ENCODE measurements at places on chromosomes 3 and 15.

DNA sequence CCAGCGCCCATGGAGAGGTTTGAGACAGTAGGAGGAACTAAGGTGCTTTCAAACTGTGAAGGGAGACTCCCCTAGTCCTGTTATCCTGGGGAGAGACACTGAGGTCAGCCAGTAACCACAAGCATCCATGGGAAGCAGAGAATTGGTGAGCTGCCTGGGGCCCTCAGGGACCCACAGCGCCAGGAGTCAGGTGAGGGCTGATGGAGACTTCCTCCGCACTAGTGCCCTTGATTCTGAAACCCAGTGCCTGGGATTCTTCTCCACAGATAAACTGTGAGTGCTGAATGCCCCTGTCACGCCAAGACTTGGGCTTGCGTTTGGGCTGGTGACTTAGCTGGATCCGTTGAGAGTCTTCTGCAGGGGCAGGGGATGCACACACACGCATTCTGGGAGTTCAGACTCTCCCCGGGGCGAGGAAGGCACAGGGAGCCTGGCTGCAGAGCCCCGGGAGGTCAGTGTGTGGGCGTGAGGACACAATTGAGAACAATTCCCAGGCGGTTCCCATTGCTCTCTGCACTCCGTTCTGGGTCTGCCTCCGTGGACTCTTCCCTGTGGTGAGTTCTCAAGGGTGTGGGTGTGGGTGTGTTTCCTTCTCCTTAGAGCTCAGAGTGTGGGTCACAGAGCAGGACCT, 37.9 kb upstream of the SLCO2A1 start:
- peak; percentile 27 for DNase-seq

- DNase-seq = no peak
Observed at GRCh38 chr15:75171408-75171807, 30.3 kb upstream of the C15orf39 start.

DNA sequence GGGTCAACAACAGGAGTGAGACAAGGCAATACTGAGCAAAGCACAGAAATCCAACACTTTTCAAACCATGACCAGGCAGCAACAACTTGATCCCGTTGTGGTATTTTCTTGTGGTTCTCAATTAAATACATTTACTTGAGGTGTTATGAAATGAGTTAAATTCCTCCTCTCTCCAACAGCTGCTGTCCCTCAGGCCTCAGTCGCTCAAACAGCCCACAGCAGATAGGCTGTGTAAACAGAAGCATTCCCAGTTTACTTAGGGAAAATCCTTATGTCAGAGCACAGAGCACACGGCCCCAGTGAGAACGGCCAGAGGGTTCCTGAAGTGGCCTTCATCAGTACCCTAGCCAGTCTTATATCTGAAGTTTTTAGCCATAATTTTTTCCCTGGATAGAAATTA, 359.9 kb downstream of the AGBL1 start:
- DNase-seq = no peak

DNA sequence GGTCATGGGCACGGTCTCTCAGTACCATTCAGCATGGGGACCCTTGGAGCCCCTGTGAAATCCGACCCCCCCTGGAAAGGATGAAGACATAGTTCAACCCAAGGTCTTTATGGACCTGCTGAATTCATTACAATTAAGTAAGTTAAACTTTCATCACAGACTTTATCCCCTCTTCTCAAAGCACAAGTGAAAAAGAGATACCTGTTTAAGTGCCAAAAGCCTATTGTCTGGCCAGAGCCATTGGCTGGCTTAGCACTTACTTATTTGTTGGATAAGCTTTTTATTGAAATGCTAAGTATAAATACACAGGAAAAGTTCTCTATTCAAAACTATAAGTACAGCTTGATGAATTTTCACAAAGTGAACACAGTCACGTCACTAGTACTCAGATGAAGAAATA, 128.4 kb upstream of the NR2E3 start:
- DNase-seq = no peak

DNA sequence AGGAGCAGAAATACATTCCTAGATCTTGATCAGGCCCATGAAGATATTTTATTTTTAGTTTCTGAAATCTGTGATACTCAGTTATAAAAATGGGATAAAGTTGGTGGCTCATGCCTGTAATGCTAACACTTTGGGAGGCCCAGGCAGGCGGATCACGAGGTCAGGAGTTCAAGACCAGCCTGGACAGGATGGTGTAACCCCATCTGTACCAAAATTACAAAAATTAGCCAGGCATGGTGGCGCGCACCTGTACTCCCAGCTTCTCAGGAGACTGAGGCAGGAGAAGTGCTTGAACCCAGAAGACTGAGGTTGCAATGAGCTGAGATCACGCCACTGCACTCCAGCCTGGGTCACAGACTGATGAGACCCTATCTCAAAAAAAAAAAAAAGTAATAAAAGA, 105.5 kb downstream of the IL1RAP start:
- no peak for DNase-seq

DNA sequence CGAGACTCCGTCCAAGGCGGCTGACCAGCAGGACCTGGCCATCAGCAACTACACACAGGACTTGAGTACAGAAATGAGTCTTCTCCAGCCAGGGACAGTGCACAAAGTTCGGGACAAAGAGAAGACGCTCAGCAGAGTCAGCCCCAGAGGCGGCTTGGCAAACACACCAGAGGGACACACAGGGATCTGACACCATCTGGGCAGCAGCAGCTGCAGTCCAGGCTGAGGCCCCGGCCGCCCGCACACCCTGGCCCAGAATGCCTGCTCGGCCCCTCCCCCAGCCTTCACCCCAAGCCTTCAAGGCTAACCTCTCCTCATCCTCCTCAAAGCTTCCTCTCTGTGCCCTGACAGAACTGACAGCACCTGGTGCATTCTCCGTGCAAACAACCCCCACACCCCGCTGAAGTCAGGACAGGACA, 61.1 kb downstream of the XXYLT1 start:
- DNase-seq = no peak

DNA sequence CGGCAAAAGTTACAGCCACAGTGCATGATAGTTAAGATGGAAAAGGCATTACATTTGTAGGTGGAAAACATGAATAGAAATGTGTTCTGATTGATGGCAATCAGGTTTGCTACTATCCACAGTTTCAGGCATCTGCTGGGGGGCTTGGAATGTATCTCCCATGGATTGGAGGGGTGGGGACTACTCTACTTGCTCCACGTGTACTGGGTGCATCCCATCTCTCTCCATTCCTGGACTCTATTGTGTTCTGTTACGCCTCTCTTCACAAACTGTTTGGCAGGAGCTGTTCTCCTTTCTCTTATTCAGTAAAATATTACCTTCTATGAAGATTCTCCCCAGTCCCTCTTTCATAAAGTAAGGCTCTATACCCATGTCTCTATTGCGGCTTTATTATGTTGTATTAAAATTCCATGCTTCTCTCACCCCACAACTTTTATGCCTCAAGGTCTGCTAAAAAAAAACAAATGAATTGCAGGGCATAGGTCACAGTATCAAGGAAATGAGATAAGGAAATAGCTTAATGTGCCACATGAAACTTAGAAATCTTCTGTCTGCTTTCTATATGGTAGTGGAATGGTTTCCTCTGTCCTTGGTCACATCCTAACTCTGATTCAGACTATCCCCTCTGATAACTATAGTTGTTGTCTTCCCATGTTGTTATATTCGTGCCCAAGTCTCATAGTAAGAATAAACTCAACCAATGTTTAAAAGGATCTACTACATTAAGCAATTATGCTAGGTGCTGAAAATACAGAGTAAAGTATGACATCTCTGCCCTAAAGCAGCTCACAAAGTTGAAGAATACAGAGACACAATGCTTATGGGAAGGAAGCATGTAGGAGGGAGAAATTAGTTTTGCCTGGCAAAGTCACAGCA, 43.2 kb downstream of the LRRFIP2 start:
- DNase-seq = no peak

DNA sequence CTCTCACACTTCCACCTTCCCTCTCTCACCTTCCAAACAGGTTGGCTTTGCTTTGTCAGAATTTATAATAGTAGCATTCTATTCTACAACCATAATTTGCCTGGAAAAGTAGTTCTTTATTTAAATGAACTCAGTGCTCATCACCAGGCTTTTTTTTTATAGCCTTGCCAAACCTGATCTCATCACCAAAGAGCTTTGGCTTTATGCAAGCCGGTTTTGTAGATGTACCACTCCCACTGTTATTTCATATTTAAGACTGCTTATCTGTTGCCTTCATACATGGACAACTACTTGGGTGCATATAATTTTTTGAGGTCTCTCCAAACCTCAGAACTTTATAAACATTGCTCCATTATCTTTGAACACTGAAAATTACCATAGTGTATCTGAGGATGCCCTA, 246.1 kb upstream of the PPP2R3A start:
- DNase-seq = no peak

GRCh38 chr15:48064421-48064820, 56.4 kb upstream of the SLC24A5 start:
- DNase-seq = no peak

GRCh38 chr3:55329849-55330248, 157.3 kb downstream of the WNT5A start:
- no peak for DNase-seq

GRCh38 chr3:101966226-101966625, 116.9 kb downstream of the NFKBIZ start:
- DNase-seq = no peak

- DNase-seq = no peak
Observed at GRCh38 chr3:1228289-1228688, 135.5 kb downstream of the CNTN6 start.

- DNase-seq = no peak
Observed at GRCh38 chr3:63631670-63632069, 20.8 kb upstream of the SNTN start.

GRCh38 chr3:72303926-72304325, 519.0 kb upstream of the PROK2 start:
- no peak for DNase-seq

- no peak for DNase-seq
Observed at GRCh38 chr3:134685929-134686802, 35.3 kb upstream of the KY start.

GRCh38 chr15:90884719-90885431, 571 bp downstream of the FES start:
- DNase-seq = no peak

DNA sequence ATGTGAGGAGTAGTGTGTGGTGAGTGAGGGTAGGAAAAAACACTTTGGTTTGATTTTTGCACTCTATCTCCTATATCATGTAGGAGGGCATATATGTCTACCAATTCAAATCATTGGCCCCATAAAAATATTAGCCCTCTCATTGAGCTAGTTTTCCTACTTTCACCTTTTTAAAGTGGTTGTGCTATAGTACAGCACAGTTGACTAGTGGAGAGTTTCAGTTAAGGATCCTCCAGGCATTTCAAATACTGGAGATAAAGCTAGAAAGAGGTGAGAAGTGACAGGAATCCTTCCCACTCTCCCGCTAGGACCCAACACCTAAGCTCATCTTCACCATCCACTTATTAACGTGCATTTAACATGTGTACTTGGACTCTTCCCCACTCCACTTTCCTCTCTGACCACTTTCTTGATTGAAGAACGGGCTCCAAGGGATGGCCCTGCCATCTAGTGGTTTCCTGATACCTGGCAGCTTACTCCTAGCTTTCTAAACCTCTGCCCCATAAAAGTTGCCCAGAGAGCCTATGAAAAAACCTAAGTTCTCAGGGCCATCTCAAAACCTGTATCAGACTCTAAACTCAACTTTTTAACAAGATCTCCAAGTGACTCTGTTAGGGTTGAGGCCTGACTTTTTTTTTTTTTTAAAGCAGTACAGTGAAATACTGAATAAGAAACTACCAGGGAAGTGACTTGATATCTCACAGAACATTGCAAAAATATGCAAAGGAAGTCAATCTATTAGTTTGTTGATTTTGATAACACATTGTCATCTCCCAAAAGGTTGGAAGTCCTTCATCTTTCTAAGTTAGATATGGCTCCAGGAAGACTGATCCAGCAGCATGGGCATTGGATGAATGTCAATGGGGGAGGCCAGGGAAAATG, 17.9 kb downstream of the IL12A start:
- DNase-seq = peak; percentile 53

- no peak for DNase-seq
Observed at GRCh38 chr15:50244153-50244552, 21.4 kb downstream of the HDC start.

DNA sequence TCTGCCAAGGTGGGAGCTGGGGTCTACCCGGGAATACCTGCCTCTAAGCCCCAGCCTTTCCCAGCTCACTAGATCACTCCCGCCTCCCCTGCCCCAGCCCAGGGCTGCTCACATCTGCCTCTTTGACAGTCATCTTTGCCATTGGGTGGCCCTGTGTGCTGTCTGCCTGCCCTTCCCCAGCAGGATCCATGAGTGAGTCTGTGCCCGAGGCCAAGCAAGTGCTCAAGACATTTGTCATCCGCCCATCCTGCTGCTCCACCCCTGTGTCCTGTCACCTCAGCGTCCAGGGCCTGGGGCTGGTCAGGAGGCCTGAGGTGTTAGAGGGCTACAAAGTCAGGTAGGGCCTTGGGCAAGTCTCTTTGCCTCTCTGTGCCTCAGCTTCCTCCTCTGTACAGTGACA, 89.4 kb downstream of the LSM3 start:
- no peak for DNase-seq

- no peak for DNase-seq
Observed at GRCh38 chr3:150079029-150079739, 108.5 kb upstream of the PFN2 start.

GRCh38 chr15:71545223-71545760, 265.1 kb upstream of the NR2E3 start:
- DNase-seq = no peak

DNA sequence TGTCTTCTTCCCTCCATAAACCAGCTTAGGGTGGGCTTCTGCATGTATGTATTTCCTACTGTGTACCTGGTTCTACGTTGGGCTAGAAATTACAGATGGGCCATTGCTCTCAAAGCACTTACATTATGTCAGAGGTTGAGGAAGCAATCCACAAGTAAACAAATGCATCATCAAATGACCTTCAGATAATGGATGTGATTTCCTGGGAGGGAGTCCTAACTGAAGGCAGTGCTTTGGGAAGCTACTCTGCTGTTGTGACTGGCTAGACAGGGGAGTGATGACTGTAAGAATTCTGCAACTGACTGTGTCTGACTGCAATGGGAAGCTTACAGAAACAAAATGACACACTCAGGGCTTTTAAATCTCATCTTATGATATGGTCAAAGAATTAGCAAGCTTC, 71.0 kb upstream of the PRR23E start:
- no peak for DNase-seq

DNA sequence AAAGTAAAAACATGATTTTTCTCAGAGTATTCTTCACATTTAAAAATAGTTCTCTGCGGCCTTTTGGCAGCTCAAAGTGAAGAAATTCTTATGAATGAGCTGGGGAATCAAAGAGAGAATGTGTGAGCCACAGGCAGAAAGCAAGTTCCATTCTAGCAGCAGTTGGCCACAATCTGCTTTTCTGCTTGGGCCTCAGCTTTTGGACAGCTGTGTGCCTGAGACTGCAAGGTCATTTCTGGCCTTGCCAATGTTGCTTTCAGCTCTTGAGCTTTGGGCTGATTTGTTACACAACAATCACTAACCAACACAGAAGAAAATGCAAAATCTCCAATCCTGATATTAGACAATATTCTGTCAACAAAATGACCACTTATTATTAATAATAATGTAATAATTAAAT, 14.4 kb upstream of the TM4SF4 start:
- no peak for DNase-seq
